ENCODE measurements at places on chromosomes 6 and 20. TPM values are rescaled to one million over a fixed set of nuclear protein-coding genes. Genes with fewer than 3 reads are reported as not detected.

DNA sequence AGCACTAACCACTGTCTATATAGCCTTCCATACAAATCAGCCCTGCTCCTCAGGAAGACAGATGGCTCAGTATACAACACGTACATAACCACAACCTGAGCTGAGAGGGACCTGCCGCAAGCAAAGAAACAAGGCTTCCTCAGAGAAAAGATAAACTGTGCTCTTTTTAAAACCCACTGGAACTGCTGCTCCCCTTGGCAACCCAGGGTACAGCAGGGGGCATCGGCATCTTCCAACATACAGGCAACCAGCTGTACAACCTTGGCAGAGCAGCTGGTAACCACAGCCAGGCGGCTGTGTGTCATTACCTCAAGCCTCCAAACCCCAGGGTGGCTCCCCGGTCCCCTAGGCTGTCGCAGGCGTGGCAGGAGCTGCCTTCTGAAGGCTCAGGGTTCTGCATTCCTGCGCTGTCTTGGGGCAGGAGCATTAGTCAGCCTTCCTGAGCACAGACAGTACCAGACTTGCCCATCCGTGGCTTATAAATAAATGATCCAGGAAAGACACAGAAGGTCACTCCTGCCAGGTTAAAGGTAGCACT is 249.5 kb downstream of the ADGRG6 start:
- DNase-seq = no peak

DNA sequence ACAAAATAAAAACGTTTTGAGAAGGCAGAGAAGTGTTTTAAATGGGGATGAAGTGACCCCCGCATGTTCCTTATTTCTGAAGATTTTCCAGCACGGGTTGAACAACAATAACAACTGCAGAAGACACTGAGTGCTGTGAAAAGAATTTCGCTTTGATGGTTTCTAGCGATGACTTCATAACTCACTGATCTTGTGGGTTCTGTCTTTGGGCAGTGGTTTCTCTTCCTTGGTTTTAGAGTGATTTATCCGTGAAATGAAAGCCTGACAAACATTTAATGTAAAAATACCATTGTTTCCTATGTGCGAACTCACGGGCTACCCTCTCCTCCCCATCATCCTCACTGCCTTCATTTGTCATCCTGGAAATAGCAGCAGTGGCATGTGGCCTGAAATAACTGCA is 793.9 kb downstream of the QKI start:
- no peak for DNase-seq

GRCh38 chr20:62409931-62410745 is 3.1 kb upstream of the CABLES2 start:
- DNase-seq = no peak

Gene ELOVL4
- 0.35 TPM for total RNA-seq

Gene PPP1R16B
- total RNA-seq = 1.7 TPM

Gene AFG1L
- 11.9 TPM for total RNA-seq

Gene CAGE1
- not detected for total RNA-seq

Gene JPH2
- 182 TPM for total RNA-seq

Gene LIME1
- total RNA-seq = 5.0 TPM

Gene SIRPA
- total RNA-seq = 45.8 TPM
